ENCODE measurements at places on chromosomes 5 and 9.

GRCh38 chr5:8473827-8474568, 605.0 kb downstream of the MTRR start:
- DNase-seq = no peak

GRCh38 chr5:169795338-169795737, 158.3 kb downstream of the DOCK2 start:
- no peak for DNase-seq

DNA sequence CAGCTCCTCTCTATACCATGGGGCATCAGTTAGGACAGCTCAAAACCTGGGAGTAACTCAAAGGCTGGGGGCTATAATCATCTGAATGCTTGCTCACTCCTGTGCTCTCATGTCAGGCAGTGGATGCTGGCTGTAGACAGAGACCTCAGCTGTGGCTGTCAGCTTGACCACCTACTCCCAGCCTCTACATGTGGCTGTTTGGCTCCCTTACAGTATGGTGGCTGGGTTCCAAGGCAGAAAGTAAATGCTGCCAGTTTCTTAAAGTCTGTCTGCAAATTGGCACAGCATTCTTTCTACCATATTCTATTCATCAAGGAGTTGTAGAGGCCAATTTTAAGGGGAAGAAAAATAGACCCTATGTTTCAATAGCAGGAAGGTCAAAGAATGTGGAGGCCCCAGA, 66.9 kb downstream of the TMC1 start:
- DNase-seq = no peak

DNA sequence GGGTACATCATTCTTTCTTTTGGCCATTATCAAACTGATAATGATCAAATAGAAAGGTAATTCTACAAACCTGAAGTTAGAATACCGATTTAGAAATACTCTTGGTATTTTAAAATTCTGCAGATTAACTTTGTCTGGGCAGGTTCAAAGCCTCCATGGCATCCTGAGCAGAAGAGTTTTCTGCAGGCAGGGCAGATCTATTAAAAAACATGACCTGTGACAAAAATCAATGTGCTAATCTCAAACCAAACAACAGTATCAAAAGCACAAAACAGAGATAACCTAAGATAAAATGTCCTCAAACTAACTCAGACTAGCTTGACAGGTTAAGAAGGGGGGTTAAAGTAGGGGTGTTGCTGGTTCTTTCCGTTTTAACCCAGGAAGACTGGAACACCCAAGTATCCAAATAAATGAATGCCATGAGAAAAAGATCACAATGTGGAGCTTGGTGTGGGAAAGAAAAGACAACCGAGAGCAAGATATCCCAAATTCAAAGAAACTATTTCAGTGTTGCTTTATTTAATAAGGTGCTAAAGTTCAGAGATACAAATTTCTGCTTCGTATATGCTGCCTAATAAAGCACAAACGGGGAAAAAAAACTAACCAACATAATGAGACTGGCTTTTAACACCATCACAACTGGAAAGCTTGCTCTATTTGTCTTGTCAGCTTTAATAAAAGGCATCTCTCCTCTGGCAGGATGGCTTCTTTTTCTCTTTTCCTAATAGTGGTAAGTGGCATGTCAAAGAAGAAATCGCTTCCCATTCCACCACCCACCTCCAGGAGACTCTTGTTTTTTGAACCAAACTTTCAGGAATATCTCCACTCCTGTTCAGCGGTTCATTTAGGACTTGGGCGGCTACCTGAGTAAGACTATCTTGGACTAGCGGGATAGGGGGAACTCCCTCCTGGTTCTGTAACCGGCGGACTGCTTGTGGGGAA, 2.3 kb downstream of the EFNA5 start:
- DNase-seq = peak; percentile 16

GRCh38 chr9:105291938-105292337, 47.5 kb downstream of the SLC44A1 start:
- no peak for DNase-seq

GRCh38 chr5:140151144-140152021, 23.6 kb upstream of the CYSTM1 start:
- DNase-seq = peak; percentile 58

DNA sequence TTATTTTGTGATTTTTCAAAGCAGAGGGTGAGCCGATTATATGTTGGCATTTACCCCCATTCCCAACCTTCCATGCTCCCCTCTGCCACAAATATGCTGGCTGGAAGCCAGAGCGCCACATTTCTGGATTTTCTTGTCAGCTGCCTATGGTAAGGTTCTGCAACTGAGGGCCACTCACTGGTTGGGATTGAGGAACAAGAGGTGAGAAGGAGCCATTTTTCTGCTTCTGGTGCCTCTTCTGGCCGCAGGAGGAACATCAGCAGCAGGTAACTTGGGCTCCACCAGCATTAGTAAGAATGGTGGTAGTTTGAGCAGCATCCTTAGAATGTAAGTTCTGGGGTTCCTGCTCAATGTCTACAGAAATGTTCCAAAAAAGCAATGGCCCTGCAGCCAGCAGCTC, 159.5 kb upstream of the MAST4 start:
- DNase-seq = no peak

- DNase-seq = no peak
These were observed 37.3 kb downstream of the SPIN1 start for GRCh38 chr9:88425538-88425950.

DNA sequence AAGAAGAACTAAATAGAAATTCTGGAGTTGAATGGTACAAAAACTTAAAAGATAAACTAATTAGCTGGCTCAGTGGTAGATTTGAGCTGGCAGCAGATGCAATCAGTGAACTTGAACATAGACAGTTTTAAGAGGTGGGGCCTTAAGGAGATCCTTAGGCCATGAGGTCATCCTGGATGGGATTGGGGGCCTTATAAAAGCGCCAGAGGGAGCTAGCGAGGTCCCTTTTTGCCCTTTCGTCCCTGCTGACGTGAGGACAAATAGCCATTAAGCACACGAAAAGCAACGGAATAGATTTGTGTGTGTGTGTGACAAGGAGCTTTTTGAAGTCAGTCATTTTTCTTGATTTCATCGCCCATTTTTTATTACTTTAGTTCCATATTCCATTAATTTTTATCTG, 83.3 kb downstream of the ZNF354C start:
- DNase-seq = no peak

- DNase-seq = no peak
These were observed 60.6 kb upstream of the FNIP1 start for GRCh38 chr5:131857388-131857787.

GRCh38 chr5:7330256-7330655, 65.7 kb upstream of the ADCY2 start:
- no peak for DNase-seq

- no peak for DNase-seq
These were observed 6.2 kb downstream of the EXOC3 start for GRCh38 chr5:449151-449550.

GRCh38 chr9:104776797-104777196, 12.9 kb downstream of the NIPSNAP3B start:
- DNase-seq = no peak

DNA sequence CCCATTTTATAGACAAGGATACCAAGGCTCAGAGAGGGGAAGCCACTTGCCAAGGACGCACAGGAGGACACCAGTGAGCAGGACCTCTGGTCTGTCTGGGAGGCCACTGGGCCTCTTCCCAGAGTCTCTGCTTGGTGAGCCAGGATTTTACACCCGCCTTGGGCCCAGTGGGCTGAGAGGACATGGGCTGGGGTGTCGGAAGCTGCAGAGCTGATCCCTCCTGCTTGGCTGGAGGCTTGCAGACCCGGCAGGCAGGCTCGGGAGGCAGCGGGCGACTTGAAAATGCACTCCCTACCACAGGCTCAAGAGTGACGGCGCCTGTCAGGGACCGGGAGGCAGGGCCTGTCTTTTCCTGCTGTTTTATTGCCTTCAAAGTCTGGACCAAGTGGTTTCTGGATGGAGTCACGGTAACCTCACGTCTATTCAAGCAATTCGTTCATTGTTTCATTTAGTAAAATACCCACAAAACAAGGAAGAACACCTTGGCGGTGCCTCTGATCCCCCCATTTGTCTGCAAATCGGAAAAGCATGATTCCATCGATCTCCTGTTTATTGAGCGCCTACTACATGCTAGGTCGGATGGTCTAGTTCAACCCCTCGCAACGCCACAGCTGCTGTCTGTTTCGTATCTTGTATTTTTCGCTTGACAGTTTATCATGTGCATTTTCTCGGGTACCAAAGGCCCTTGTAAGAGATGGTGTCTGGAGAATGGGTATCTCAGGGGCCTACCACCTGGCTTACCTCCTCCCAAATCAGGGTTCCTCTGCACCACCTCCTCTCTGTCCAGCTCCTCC, 108.1 kb upstream of the IER5L start:
- DNase-seq = no peak

GRCh38 chr9:16413509-16414016, 456.9 kb downstream of the BNC2 start:
- no peak for DNase-seq

- DNase-seq = no peak
These were observed 5.1 kb downstream of the SEMA5A start for GRCh38 chr5:9540791-9541190.

DNA sequence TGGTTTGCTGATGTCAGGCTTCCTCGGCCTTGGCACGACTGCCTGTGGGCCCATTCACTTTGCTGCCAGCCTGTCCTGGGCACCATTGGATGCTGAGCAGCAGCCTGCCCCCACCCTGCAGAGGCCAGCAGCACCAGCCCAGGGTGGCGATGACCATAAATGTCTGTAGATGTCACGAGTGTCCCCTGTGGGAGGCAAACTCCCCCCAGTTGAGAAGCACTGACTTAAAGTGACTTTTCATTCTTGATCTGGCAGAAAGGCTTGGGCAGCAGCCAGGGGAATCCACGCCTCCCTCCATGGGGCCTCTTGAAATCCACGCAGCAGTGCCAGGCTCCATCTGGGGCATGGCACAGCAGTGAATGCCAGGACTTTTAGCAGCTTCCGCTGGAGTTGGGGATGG, 21.8 kb downstream of the IRX4 start:
- DNase-seq = no peak

DNA sequence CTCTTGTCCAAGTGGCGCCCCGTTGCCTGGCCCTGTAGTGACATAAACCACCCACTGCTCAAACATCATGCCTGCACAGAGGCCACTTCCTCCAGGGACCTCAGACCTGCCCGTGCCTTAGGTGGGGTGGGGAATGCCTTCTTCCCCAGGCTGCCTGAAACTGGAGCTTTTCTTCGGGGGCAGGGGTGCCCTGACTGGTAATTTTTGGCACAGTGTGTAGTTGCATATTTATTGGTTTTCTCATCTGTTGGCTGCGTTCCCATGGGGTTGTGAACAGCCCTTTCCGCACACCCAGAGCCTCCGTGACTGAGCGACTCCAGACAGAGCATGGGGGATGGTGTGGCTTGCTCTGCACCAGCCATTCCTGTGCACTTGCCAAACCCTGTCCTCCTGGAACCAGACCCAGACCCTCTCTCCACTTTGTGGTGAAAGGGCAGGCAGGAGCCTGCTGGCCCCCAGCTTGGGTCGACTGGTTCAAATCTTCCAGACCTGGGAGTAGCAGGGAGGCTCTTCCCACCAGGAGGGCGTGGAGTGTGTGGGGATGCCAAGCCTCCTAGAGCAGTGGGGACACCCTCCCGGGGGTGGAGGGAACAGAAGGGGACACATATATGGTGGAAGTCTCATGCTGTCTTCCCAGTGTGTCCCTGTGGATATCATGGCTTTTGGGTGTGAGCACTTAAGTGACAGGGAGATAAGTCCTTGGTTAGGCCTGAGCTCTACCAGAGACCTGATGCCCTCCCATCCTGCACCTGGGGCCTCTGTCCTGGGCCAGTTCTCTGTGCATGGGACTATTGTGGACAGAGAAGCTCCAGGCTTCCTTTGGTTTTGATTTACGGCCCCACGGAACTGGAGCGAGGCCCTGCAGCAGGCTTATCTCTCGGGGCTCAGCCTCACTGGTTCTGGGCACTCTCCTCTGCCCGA, 39.6 kb downstream of the WNK2 start:
- DNase-seq = peak; percentile 24

DNA sequence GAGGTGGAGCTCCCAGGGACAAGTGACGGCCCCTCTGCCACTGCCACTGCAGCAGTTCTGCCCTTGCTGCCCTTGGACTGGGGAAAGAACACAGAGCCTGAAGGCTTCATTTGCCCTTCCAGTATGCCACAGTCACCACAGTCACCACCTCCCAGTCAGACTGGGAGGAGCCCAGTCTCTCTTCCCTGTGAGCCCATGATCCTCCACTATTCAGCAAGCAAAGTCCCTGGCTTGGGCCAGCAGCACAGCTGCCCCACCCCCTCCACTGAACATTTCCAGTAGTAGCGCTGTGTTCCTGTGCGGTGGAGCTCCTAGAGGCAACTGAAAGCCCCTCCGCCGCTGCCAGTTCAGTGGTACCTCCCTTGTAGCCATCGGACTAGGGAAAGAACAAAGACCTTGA, 329.4 kb downstream of the MAN2A1 start:
- DNase-seq = no peak

- peak; percentile 21 for DNase-seq
These were observed 75.0 kb upstream of the FCN1 start for GRCh38 chr9:134992755-134993124.

- no peak for DNase-seq
These were observed 14.1 kb downstream of the FGF1 start for GRCh38 chr5:142671801-142672200.

DNA sequence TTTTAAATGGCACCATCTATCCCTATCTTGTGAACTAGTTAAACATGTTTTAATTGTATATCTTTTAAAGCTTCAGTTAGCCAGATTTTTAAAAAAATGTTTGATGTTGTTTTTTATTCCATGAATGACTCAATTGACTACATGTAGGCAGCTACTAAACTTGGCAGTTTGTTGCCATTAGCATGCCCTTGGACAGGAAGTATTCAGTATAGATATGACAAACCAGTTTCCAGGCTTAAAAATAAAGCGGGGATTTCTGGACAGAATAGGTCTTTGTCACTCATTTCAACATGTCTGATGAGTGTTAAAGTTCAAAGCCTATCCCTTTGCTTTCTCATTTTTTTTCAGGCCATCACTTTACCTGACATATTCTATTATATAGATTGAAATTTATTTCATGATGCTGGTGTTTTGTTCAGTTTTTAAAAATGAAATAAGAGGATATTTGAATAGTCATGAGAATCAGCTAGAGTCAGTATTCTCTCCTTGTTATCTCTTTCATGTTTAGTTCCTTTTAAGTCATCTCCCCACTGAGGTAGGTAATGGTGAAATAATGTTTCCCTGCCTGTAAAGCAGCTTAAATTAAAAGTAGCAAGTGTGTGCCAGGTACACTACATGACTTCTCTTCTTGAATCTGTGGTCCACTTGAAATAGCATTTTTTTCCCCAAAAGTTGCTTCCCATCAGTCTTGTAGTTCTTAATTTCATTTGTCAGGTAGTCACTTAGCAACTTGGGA, 11.9 kb downstream of the TNFAIP8 start:
- no peak for DNase-seq

All from NCI-H345 (cell line).